ENCODE measurements at places on chromosomes 6 and 20.
A peak's percentile ranks its signal among the peaks of the same experiment; 100 is the strongest.

DNA sequence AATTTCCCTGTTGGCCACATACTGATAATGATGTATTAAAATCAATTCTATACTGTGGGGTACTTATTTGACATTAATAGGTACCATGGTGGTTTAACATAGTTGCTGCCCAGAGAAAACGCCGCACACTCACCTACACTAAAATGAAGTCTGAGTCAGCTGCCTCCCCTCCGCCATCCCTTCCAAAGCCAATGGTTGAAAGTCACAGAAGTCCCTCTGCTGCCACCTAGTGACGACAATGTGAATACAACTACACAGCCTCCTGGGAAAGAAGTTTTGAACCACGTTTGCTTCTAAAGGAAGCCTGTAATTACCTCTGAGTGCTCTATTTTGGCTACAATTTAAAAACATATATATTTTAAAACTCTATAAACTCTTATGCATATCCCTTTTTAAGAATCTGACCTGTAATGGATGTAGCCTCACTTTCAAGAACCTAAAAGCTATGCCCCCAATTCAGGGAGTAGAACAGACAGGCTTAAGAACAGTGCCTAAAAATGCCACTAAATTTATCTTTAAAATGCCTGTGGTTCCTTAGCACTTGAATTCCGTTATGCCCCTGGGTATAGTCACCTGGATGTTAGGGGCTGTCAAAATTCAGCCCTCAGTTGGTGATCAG, 20.6 kb upstream of the ECI2 start:
- DNase-seq = peak; percentile 92

DNA sequence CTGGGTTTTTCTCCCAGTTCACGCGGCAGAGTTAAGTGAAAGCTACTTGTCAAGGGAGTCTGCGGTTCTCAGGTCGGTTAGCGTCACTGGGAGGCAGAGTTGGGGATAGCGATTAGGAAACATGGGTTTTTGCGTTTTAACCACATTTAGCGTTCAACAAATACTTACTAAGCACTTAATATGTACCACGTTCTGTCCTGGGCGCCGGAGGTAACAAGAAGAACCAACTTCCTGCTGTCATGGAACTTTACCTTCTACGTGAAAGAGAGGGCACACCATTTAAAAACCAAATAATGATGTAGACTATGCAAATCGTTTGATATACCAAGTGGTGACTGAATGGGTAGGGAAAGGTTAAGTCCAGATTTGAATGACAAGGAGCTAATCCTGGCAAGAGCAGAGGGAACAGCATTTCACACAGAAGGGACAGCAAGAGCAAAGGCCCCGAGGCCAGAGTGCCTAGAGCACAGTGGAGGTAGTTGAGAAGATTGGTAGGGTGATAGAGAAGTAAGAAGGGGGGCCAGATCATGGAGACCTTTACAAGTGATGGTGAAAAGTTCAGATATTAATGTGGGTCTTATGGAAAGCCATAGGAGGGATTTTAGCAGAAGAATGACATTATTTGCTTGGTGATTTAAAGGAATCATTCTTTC, 744 bp downstream of the RIOK1 start:
- DNase-seq = no peak

GRCh38 chr6:83867527-83868161, 8.2 kb downstream of the CYB5R4 start:
- DNase-seq = no peak

DNA sequence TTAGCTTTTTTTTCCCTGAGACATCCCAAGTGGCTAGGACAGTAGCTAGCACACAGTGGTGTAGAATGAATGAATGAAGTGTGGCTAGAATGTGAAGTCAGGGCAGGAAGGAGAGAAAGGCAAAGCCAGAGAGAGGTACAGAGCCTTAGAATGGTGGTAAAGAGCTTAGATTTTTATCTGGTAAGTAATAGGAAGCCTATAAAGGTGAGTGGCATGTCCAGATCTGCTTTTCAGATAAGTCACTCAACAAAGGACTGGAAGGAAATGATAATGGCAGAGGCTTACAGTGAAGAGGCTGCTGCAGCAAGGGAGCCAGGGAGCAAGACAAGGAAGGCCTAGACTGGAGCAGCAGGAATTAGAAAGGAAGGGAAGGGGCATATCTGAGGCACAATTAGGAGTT, 96.0 kb upstream of the PRDM1 start:
- no peak for DNase-seq

DNA sequence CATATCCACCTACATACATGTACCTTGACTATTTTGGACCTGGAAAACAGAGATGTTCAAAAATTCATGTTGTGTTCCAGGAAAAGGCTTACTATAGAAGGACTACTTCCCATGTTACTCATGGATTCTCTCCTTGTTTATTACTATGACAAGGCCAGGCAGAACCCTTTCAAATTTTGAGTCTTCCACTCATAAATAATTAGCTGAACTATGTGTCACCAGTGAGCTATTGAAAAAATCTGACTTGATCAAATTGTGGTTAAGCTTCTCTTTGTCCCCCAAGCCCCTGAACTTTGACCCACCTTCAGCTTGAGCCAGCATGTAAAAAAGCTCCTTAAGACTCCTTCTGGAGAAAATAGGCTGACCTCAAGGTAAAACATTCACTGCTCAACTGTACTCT, 1142.8 kb upstream of the EYS start:
- no peak for DNase-seq
